MM.1S (cell line): ENCODE measurements at places on chromosomes 1 and 21.

DNA sequence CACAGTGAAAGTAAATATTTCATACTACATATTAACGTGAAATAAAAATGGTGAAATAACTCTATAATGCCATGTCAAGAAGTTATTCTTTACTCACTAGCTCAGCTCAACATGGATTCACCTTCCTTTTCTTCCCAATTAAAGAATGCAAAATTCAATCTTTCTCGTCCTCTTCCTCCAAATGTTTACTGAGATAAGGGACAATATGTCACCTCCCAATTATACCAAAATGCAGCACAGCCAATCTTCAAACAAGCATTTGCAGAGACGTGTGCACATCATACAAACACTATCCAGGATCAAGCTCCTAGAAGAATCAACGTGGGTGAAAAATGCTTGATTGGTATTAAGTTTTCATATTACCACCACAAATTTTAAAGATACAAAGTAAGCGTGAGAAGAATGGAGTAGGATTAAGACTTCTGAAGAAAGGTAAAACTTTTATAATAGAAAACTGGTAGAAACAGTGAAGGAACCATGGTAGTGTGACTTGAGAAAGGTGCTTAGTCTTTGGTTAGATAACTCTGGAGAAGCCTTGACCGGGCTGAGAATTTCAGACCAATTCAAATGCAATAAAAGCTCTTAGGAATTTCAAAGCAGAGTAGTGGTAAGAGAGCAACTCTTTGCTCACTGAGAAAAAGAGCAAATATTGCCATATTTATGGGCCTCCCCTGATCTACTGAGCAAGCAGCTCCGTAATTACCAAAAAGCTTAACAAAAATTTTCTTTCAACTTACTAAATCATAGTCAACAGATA lies 7.2 kb downstream of the PTP4A2 start:
- no peak for DNase-seq

DNA sequence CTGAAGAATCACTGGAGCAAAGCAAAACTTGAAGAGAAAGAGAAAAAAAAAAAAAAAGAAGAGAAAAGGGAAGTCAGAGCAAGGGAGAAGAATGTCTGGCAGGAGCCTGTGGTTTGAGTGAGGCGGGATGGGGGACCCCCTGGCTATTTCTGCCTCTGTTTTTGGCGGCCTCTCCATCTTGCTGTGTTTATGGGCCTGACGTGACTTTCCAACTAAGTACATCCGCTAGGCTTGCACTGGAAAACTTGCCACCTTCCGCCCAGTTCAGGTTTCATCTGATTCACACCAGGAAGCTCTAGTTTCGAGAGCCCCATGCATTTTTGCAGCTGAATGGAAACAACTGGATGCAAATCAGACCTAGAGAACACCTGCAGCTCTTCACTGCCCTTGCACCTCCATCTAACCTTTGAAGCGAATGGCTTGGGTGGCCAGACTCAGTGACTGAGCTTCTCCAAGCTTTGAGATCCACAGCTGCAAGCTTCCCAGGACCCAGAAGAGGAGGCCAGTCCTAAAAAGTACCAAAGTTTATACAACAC lies 28.0 kb downstream of the TBX15 start:
- DNase-seq, result peak; percentile 72

GRCh38 chr21:41622831-41623548 lies 115.0 kb upstream of the TMPRSS2 start:
- no peak for DNase-seq

DNA sequence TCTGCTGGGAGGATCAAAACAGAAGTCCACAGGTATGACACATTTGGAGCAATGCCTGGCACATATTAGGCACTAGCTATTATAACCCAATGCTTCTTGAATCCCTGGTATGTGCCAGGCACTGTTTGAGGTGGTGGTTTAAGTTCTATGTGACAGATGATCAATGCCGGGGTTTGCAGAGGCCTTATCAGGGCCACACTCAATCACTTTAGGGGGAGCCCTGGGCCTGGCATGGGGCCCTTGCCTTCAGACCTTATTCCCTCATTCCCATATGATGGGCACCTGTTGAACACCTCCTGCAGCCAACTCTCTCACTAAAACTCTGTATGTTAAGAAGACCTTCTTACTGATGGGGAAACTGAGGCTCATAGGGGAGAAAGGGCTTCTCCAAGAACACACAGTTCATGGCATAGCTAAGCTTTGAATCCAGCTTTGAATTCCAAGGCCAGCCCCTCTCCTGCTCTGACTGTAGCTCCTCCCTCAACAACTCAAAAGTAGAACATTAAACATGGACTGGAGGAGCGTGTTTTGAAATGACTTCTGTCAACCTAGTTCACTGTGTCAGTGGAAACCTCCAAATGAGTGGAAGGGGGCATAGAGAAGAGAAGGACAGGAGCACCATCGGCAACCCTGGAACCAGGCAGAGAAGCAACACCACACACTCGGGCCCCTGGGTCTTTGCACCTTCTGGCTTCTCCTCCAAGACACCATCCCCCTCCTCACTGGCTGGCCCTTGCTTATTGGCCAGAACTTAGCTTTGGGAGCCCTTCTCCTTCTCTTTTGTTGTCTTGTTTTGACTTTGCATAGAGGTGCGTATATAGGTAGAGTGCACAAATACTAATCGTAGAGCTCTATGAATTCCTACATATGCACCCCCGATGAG lies 6.6 kb upstream of the IFFO2 start:
- DNase-seq, result no peak

GRCh38 chr1:165424454-165425216 lies 20.3 kb downstream of the RXRG start:
- peak; percentile 80 for DNase-seq

DNA sequence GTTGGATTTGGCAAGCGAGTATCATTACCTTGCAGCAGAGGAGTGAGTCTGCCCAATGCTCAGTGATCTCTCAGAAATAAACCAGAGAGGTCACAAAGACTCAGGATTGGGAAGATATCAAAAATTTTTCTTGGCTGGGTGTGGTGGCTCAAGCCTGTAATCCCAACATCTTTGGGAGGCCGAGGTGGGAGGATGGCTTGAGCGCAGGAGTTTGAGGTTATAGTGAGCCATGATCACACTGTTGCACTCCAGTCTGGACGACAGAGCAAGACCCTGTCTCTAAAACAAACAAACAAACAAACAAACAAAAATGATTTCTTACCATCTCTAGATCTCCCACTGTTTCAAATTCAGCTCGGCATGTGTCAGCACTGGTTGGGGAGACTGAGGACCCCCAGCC lies 13.3 kb upstream of the BECN2 start:
- DNase-seq, result no peak

DNA sequence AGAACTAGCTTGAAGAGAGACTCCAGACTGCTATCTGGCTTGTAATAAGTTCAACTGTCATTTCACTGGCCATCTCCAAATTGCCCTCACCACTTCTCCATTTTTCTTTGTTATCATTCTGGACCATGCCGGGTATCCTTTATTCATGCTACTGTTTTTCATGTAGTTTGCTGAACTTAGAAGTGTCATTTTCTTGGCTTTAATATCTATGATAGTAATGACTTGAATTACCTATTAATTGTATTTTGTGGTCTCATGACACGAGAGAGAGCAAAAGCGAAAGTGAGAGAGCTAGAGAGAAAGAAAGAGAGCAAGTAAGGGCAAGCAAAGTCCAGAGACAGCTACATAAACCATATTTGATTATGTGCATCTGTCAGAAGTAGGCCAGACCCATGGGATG lies 184.9 kb upstream of the ATP1B1 start:
- DNase-seq, result peak; percentile 59

DNA sequence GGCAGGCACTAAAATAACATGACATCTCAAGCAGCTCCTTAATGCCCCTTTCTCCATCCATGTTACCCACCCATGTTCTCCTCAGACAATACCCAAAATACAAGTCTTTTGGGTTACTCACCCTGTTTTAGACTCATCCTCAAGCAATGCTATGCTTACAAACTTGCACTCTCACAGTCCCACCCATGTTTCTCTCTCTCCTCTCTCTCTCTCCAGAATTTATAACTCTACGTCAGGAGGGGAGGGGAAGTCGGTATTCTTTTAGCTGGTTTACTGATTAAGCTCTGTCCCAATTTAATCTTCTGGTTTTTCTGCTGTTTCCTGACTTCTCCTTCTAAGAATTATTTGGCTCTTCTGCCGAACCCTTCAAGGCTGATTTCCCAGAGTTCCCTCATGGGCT lies 98.0 kb upstream of the NR5A2 start:
- DNase-seq, result no peak

- DNase-seq, result no peak
These were observed 9.5 kb downstream of the GPSM2 start for GRCh38 chr1:108886292-108886691.

- no peak for DNase-seq
These were observed 586 bp downstream of the COL24A1 start for GRCh38 chr1:86155807-86156565.

DNA sequence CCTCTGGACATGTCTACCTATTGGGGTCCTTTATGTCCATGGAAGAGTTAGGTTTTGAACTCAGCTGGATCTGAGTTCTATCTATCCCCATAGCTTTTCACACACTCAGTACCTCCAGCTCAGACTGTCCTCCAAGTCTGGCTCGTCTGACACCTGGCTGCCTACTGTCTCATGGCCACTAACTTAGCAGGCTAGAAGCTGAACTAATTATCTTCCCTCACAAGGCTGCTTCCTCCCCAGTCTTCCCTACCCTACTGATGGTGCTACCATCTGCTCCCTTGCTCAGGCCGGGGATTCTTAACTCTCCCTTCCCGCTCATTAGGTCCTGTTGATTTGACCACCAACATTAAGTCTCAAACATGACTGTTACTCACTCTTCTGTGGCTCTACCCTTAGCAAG lies 13.4 kb downstream of the VANGL2 start:
- no peak for DNase-seq

- DNase-seq, result peak; percentile 56
These were observed 70.0 kb downstream of the PLD5 start for GRCh38 chr1:242454262-242455051.

DNA sequence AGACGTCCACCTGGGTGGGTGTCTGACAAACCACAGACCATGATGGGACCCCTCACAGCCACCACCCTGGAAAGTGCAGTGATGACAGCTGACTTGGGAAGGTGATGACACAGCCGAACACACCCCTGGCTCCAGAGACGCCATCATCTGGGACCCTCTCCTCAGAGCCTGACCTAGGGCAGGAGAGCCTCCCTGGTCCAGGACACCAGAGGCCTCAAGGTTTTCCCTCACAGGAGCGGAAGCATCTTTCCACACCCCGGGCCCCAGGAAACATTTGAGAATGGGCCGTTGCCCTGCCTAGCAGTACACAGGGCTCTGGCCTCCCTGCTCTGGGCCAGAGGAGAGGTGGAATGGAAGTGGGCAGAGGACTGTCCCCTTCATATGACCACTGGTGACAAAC lies 79.7 kb downstream of the SYT2 start:
- DNase-seq, result no peak

DNA sequence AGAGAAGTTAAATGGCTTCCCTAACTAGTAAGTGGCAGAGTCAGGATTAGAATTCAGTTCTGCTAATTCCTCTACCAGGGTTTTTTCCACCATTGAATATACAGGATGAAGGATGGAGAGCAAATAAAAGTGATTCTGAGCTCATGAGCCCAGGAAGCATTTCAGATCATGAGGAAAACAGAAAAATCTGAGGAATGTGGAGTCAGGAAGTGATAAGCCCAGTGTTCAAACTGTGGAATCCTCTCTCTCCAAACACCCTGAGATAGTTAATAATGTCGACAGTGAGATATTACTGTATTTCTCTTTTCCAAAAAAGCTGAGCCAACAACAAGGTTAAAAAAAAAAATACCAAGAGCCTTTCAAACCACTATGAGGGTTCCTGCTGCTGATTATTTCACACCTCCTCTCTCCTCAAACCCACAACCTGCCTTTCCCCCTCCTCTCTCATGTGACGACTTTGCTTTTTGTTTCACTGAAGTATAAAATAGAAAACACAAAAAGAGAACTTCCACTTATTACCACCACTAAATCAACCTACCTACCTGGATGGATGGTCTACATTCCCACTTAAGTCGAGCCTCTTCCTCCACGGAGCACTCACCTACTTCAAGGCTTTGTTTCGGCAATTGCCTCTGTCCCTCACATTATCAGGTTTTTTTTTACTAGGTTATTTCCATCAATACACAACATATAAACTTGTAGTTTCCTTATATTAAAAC lies 8.9 kb downstream of the SLAMF1 start:
- DNase-seq, result peak; percentile 27

DNA sequence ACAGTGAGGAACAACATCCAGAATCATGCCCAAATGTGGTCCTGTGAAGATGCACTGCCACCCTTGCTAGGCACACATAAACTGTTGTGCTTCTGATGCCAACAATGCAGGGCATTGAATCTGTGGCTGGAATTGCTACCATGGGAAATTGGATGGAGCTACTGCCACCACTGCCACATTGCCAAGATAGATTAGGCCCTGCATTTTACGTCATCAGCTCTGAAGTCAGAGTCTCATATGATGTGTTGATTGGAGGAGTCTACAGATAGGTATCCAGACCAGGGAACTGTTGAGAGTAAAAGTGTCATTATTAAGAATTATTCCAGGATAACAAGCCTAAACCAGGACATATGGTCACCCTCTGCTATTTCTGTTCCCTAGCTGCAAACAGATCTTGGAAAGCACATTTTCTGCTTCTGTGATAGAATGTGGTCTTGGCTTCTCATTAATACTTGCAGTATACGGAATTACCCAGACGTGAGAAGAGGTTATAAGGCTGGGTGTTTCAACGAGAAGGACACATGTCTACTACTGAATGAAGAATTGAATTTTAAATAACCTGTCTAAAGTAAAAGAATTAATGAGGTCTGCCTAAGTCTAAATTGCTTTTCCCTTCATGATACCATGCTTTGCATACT lies 106.6 kb downstream of the TNNI3K start:
- no peak for DNase-seq

DNA sequence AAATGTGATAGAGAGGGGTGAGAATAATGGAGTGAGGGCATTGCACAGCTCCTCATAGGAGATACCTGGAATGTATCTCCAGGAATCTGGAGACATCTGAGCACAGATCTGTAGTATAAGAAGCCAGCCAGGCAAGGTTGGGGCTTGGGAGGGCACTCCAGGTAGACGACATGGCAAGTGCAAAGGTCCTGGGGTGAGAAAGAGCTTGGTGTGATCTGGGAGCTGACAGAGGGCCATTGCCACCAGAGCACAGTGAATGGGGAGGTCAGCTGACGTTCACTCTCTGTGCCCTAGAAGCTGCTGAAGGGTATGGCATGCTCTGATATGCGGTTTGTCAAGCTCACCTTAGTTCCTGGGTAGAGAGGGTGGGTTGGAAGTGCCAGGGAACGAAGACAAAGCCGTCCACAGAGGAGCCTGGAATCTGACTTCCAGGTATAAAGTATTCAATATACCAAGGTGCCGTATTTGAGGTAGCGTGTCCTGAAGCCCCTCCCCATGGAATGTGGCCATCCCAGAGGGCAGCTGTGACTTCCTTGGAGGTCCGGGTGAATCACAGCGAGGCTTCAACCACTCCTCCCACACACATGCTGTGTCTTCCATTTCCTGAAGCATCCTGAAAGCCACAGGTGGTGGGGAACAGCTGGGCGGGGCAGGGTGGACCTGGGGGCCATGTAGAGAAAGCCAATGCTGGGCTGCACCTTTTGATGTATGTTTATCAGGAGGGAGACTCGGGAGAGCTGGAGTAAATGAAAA lies 182.7 kb upstream of the KLHDC7A start:
- no peak for DNase-seq

- DNase-seq, result no peak
These were observed 582.8 kb downstream of the MATN1 start for GRCh38 chr1:30140566-30140965.
